Fibroblast of upper back skin (primary cell): ENCODE measurements at places on chromosomes 5 and 9.

- no peak for DNase-seq
Measured at GRCh38 chr9:131027872-131028179, 18.9 kb downstream of the LAMC3 start.

- DNase-seq: no peak
Measured at GRCh38 chr5:21424907-21425306, 1428.2 kb downstream of the CDH12 start.

DNA sequence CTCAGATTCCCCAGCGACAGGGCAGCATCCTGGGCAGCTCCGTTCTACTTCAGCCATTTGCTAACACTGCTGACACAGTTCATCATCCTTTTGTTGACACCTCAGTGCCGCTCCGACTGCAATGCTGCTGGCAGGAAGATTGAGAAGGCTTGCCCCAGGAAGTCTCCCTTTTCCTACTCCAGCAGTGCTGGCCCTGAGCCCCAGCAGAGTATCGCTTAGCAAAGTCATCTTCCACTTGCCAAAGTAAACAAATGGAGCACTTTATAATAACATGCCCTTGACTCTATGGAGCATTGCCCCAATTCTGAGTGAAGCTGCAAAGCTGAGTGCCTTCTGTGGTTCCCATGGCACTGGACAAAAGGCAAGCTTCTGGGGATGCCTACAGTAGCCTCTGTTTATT, 32.2 kb downstream of the PRLR start:
- DNase-seq: peak; percentile 73

DNA sequence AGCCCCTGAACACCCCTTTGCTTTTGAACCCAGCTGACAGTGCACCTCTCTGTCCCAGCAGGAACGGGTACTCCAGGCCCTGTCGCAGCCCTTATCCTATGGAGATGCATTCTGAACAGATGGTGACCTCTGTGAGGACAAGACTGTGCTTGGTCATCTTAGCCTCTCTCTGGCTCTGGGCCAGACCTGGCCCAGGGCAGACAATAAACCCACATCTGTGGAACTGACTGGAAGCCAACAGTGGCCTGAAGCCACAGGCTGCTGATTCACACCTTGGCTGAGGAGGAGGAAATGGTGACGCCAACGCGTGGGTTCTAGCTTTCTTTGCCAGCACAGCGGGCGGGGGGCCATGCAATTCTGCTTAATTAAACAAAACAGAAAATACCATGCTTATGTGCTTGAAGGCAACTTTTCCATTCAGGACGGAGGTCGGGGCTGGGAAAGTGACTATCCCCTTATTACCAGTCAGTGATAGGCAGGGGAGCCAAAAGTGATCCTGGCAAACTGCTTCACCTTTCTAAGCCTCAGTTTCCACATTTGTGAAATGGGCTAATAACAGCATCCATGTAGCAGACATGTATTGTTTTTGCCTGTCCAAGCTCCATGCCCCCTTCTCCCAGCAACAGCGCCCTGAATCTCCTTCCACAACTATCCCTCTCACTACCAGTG, 10.8 kb downstream of the SH3PXD2B start:
- DNase-seq: peak; percentile 92

DNA sequence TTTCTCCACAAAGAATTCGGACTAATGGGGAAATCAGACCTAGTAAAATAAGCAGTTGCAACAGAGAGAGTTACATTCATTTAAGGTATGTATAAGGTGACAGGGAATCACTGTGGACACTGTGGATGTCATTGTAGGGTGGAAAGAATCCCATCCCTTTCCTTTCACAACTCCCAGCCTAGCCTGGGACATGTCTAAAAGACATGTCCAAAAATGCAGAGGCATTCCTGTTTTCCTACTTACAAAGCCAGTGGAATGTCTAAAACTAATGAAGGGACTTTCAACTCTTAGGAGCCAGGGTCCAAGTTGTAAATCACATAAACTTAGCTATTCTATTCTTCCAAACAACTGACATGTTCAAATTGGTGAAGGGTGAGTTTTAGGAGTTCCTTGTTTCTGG, 511.0 kb downstream of the PRELID2 start:
- DNase-seq: no peak

- no peak for DNase-seq
Measured at GRCh38 chr5:93587597-93588351, 4.8 kb downstream of the NR2F1 start.

GRCh38 chr5:424301-425110, 18.5 kb upstream of the EXOC3 start:
- DNase-seq: no peak

GRCh38 chr5:167867281-167867680, 424.2 kb upstream of the WWC1 start:
- no peak for DNase-seq

DNA sequence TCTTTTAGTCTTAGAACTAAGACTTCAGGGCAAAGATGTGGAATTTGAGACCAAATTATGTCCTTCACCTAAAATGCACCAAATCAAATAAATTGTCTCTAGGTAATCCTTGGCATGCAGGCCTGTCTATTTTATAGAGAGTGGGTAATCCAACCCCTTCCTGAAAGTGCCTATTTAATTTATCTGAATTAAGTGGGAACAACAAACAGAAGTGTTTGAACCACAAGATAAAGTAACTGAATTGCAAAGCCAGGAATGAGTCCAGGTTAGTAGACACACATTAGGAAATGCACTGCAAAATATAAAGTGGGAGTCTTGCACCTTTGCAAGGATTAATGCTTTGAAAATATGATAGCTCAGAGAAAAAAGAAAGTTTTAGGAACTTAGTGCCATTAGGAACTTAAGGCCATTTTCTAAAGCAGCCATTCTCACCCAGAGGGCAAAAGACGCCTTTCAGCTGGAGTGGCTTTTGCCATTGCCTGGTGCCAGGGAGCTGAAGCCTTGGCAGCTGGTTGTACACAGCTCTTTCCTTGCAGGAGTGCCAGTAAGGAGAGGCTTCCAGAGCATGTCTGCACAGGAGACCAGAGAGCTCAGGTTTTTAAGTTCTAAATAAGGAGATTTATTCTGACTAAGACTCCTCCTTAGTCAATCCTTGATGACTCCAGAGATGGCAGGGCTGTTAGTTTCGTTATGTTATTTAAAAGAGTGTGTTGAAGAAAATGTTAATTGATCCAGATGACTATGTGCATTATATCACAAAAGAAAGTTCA, 151.7 kb upstream of the ELL2 start:
- DNase-seq: no peak

GRCh38 chr9:108423433-108423832, 432.4 kb downstream of the ACTL7B start:
- DNase-seq: no peak

DNA sequence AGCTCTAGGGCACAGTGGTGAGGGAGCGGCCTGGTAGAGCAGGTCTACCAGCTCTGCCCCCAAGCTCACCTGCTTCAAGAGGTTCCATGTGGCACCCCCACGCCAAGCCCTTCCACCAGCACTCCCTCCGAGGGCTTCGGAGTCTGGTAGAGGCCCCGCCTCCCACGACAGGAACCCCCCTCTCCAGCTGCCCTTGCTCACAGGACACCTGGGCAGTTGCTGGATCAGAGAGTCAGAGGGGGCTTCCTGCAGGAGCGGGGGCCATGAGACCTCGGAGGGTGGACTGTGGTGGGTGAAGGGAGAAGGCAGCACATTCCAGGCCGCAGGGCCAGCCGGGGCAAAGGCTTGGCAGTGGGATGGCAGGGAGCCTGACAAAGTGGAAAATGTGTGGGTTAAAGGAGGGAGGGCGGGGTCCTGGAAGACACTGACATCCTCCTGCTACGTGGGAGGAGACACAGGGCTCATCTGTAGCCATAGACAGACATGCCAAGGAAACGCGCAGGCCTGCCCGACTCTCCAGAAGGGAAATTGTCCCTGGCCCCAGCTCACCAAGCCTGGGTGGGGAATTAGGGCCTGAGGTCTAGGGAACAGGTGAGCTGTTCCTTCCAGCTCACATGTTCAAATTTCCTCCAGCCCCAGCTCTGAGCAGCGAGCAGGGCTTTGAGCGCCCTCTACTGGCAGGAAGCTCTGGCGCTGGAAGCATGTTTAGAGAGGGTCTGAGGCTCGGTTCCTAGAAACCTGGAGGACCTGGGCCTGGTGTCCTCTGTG, 74.2 kb downstream of the NTNG2 start:
- DNase-seq: peak; percentile 49

DNA sequence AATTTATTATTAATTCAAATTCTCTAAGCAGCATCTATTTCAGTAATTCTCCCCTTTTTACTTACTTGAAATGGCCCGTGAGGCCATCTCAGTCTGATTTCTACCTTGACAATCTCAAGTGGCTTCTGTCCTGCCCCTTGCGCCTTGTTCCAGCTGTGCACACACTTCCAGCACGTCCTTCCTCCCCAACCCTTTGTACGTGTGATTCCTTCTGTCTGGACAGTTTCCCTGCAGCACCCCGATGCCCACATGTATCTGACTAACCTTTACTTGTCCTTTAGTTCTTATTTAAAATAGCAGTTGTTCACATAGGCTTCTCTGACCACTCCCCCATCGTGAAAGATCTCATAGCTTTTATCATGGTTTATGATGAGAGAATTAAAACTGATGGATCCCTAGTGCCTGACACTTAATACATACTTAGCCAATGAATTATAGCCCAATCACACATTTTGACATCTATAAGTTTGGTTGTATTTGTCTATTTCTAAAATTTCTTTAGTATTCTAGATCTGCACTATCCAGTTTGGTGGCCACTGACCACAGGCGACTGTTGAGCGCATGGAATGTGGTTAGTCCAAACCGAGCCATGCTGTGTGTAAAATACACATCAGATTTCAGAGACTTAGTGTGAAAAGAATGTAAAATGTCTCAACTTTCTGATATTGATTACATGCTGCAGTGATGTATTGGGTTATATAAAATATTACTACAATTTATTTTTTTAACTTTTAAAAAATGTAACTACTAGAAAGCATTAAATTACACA, 14.3 kb downstream of the ZBTB34 start:
- peak; percentile 22 for DNase-seq

DNA sequence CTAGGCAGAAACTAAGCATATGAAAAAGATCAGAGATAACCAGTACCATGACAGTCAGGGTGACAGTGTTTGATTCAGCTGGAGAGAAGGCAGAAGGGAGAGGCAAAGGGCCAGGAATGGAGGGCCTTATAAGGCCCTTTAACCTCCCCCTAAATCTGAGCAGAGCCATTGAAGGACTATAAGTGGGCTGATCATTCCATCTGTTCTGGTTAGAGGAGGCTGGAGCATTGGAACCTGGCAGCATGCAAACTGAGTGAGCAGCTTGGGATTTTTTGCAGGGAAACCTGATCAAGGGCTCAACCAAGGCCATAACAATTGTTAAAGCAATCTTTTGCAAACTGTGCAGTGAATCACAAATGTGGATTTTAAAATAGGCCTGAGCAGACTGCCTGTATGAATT, 174.5 kb upstream of the DAP start:
- DNase-seq: no peak

- no peak for DNase-seq
Measured at GRCh38 chr5:82277613-82277986, 554 bp downstream of the RPS23 start.

DNA sequence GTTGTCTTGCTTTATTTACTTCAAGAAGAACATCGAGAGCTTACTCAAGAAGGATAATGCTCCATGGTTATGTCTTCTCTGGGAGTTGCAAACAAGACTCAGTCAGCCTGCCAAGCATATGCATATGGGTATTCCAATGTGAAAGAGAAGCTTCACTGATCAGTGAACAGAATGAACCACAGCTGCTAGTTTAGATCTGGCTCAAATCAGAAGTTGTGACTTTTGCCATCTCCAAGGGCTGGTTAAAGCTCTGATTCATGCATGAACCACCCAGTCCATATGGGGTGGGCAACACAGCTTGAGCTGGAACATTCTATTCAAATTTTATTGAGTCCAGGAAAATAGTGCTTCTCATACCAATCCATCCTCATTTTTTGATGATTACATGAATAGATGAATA, 50.0 kb downstream of the ATPSCKMT start:
- DNase-seq: peak; percentile 18

- DNase-seq: peak; percentile 71
Measured at GRCh38 chr5:154593071-154593470, 115.0 kb upstream of the HAND1 start.

- no peak for DNase-seq
Measured at GRCh38 chr5:154449786-154450185, 4.0 kb downstream of the SAP30L start.

GRCh38 chr9:114075602-114076001, 2.5 kb downstream of the AMBP start:
- DNase-seq: no peak

GRCh38 chr5:5738797-5739489, 316.5 kb downstream of the ICE1 start:
- DNase-seq: no peak

GRCh38 chr9:20621471-20622329, 599 bp downstream of the MLLT3 start:
- peak; percentile 64 for DNase-seq

GRCh38 chr9:95852059-95853032, 23.1 kb upstream of the ERCC6L2 start:
- DNase-seq: peak; percentile 88

GRCh38 chr5:55096182-55096581, 6.3 kb upstream of the GZMA start:
- DNase-seq: no peak

- no peak for DNase-seq
Measured at GRCh38 chr5:56422076-56422762, 189.1 kb upstream of the ANKRD55 start.

DNA sequence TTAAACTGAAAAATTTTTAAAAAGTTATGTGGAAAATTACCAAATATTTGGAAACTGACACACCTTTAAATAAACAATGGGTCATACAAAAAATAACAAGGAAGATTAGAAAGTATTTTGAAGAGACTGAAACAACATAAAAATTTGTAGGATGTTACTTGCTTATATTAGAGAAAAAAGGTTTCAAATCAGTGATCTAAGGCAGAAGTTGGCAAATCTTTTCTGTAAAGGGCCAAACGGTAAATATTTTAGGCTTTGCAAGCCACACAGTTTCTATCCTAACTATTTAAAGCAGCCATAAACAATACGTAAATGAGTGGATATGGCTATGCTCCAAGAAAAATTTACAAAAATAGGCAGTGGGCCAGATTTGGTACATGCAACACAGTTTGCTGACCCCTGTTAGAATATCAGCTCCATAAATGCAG, 81.3 kb downstream of the OXCT1 start:
- peak; percentile 75 for DNase-seq

DNA sequence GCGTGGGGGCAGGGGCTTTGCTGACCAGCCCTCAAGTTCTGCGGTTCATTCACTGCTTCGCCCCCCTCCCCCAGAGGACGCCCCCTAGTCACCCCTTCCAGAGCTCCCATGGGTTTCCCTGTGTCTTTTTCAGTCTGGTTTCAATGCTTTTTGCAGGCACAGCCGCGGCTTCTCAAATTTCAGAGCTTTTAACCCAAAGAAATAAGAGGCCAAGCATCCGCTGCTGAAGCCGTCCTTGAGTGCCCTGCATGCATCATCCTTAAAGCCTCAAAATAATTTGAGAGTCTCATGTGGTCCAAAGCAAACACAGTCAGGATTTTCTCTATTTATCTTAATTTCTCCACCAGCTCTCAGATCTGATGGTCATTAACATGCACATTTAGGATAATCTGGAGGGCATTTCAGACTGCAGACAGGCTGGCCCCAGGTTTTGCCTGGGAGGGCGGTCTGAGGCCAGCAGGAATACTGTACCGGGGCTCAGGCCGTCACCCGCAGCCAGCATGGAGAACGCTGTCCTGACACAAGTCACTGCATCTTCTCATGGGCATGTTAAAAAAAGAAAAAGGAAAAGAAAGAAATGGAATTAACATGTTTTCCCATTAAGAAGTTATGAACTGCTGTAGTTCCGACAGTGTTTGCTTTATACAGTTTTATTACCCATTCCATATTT, 420.8 kb upstream of the IRX4 start:
- no peak for DNase-seq

- DNase-seq: no peak
Measured at GRCh38 chr5:166073901-166074581, 2217.4 kb upstream of the WWC1 start.
